ENCODE measurements at places on chromosomes 16 and 17.
A peak's percentile ranks its signal among the peaks of the same experiment; 100 is the strongest.

DNA sequence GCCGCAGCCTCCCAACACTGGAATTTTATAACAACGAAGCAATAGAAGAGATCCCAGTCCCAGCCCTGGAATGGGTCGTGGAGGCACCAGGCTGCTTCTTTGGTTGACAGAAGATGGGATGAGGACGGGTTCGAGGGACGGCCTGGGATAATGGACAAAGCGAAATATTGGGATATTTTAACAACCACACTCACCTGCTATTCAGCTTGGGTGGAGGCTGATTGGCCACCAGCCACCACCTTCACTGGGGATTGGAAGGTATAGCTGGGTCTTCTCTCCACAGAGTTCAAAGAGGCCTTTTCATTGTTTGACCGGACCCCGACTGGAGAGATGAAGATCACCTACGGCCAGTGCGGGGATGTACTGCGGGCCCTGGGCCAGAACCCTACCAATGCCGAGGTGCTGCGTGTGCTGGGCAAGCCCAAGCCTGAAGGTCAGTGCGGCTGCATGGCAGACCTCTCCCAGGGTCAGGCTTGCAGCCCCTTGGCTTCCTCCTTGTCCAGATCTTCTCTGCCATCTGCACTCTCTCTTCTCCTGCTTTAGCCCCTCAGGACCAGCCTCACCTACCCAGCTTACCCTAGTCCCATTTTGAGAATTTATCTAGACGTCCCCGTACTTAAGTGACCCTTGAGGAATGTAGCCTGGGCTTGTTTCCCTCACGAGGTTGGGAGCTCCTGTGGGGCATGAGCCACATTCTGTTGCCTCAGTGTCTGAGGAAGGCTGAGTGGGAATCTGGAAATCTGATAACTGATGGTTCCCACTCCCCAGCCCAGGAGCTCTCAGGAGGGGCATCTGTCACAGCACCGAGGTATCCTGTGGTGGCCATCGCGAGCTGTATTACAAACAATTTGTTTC, 10.7 kb downstream of the MYL4 start:
- no peak for DNase-seq

- DNase-seq = no peak
Observed at GRCh38 chr17:65177901-65178300, 40.7 kb downstream of the RGS9 start.

GRCh38 chr16:80716564-80717139, 87.7 kb downstream of the CDYL2 start:
- DNase-seq = no peak

DNA sequence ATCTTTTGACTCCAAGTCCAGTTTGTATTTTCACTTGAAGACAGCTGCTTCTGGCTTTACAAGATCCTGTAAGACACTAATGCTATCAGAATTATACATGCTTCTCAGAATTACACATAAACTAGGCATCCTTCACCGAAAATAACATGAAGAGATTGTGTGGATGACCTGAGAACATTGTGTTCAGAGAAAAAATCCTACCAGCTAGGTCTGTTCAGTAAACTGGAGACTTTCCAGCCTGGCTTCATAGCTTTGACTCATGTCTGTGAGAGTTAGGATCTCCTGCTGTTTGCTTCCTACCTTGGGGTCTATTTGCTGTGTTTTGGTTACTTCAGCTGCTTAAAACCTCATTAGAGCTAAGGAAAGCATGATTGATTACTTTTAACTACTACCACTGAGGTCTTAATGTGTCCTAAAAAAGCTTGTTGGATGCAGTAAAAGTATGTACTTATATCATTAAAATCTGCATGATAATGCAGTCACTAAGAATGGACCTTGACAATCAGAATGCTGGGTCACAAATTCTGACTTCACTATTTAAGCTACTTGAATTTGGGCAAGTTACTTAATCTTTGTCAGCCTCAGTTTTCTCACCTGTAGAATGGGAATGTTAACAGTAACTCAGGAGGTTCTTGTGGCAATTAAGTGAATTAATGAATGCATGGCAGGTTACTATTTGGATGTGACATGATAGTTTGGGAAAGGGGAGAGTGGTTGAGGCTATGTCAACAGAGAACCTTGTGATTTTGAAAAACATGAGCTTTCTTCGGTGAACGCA, 8.0 kb upstream of the MYH13 start:
- DNase-seq = no peak

GRCh38 chr16:10959161-10959560, 14.8 kb downstream of the CLEC16A start:
- DNase-seq = no peak

DNA sequence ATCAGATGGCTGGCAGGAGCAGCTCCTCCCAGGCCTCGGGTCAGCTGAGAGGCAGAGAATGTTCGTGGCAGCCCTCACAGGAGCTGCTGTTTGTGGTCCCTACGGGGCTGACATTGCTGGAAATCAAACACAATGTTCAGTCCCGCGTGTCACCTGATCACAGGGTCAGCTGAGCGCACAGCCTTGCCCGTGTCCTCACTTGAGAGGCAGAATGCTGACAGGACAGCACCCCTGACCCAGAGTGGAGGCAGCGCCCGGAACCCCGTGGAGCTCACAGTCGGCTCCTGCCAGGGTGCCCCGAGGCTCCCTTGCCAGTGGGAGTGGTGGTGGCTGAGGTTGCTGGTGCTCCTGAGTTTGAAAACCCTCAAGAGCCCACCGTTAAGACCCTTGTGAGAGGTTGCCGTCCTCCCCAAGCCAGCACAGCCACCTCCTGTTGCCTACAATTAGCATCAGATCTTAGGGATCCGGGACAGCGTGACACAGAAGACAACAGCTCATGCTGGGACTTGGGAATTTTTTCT, 3.6 kb upstream of the CHMP6 start:
- no peak for DNase-seq

- no peak for DNase-seq
Observed at GRCh38 chr16:30004811-30005242, 6.0 kb downstream of the DOC2A start.

- no peak for DNase-seq
Observed at GRCh38 chr16:27740496-27741201, 190.7 kb downstream of the KATNIP start.

DNA sequence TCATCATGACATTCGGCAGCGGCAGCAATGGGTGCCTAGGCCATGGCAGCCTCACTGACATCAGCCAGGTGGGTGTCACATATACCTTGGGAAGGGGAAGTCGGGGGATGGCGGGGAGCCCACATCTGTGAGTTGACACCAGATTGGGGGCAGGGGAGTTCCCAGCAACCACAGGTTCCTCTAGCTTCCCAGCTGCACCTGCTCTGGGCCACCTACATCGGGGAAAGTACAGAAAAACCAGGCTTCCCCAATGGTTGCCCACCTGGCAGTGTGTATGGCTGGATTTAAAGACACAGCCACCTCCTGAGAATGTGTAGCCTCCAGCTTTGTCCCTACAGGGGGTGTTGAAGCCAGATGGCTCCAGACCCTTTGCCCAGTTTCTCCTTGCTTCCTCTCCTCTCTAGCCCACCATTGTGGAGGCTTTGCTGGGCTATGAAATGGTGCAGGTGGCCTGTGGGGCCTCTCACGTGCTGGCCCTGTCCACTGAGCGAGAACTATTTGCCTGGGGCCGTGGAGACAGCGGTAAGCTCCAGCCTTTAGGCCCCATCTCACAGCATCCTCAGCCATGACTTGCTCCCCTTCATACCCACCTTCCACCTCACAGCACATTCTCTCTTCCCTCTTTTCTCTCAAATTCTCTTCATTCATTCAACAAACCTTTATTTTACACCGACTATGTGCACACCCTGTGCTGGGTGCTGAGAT, 5.0 kb upstream of the TRAF4 start:
- DNase-seq = peak; percentile 74

GRCh38 chr16:65376601-65377000, 254.7 kb upstream of the CDH11 start:
- DNase-seq = no peak

- DNase-seq = no peak
Observed at GRCh38 chr16:63188086-63188771, 1152.0 kb upstream of the CDH8 start.

DNA sequence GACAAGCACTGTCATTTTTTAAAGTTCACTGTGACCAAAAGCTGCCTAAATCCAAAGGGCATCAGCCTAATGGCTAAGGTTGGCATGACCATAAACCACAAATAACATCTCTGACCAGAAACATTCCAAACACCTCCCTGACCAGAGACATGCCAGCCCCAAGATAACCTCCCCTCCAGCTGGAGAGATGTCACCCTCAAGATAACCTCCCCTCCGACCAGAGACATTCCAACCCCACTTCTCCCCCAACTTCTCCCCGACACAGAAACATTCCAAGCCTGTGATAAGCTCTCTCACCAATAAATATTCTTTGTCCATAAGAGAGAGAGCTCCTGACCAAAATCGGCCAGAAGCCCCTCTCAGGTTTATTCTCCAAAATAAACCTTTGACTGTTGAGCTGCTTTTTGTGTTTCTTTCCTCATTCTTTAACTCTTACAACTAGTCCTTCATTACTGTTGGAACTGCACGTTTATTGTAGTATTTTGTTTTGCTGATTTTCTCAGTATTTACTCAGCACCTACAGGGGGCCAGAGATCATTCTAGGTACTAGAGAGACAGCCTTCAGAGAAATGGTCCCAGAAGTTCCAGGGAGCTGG, 325.6 kb downstream of the SLC39A11 start:
- no peak for DNase-seq

DNA sequence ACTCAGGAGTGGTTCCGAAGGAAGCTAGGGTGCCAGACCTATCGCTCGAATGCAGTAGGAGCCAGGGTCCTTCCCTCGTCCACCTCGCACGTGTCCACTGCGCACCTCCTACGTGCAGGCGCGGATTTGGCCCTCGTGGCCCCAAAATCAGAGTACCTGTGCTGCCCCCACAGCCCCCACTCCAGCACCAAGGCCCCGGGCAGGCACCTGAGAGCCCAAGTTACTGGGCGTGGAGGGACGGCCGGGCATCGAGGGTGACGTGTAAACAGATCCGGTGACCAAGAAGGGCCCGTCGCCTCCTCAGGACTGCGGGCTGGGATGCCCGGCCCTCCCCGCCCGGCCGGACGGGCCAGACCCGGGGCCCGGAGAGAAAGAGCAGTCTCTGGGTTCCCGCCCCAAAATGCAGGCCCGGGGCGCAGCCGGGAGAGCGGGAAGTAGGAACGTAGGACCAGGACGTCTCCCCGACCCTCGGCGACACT, 492 bp downstream of the SLC25A39 start:
- no peak for DNase-seq

DNA sequence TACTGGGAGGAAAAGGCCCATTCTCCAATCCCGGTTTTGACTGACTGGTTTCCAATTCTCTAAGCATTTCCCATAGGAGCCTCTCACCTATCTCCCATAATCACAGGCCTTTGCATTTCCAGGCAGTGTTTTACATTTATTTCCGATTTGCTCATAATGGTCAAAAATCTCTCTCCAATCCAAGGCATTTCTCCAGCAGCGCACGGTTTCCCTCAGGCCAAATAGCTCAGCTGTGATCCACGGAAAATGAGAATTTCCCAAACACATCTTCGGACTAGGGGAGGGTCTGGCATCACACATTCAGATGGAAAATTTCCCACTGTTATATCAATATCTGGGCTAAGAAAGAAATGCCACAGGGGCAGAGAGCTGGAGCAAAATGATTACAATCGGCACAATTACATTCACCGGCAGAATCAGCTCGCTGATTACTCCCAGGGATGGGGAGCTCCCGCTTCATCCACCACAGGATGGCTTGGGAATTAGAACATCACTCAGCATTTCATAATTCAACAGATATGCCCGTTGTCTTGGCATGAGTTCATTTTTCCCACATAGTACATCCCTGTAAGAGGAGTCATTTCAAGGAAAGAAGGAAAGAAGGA, 6.7 kb downstream of the PIPOX start:
- no peak for DNase-seq

- DNase-seq = no peak
Observed at GRCh38 chr16:56298948-56299596, 107.8 kb downstream of the GNAO1 start.

- DNase-seq = no peak
Observed at GRCh38 chr17:57913575-57914272, 41.5 kb downstream of the CUEDC1 start.

DNA sequence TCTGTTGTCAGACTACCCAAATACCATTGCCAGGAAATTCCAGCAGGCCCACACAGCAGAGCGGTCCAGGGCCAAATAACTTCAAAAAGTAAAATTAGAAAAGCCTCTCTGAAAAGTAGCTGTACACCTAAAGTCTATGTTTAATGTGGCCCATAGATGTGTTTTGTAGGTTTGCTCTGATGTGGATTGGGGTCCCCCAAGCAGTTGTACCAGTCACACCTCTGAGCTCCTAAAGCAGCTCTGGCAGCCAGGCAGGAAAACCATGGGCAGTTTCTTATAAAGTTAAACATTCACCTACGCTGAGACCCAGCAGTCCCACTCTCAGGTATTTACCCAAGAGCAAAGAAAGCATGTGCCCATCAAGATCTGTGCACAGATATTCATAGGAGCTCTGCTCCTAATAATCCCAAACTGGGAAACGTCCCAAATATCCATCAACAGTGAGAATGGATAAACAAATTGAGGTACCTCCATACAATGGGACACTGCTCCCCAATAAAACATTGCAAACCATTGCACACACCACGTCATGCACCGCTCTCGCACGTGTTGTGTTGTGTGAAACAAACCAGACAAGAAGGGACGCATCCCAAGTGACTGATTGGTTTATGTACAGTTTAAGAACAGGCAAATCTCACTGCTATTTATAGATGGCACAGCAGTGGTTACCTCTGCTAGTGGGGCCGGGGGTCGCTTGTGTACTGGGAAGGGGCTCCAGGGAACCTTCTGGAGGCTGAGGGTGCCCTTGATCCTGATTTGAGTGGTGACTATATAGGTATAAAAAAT, 15.8 kb upstream of the PRM1 start:
- no peak for DNase-seq

GRCh38 chr17:81179220-81179619, 13.2 kb upstream of the AATK start:
- no peak for DNase-seq

DNA sequence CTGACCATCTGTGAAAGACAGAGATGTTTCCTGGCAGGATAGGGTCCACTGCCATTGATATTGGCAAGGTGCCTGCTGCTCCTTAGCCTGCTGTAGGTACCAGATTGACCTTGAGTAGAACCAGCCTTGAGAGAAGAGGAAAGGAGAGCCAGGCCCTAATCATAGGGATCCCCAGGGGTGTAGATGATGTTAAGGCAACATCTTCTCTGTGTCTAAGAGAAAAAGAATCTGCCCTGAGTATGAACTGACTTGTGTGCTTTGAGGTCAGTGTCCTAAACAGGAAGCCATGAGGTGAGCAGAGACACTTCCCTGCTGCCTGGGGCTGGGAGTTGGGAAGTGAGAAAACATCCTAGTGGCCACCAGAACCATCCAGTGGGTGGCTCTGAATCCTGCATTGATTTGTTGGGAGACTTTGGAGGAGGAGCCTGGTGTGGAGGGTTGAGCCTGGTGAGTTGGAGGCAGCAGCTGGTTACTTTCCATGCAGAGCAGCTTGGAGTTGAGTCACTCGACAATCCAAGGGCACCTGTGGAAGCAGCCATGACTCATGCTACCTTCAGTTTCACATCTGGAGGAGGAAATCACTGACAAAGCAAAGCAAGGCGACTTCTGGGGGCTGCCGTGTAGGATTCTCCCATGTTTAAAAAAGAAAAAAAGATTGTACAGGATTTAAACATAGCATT, 47.8 kb downstream of the BMERB1 start:
- DNase-seq = peak; percentile 33

GRCh38 chr17:65783845-65784334, 222.4 kb upstream of the AXIN2 start:
- no peak for DNase-seq
